ENCODE measurements at places on chromosomes 6 and 20. TPM values are rescaled to one million over a fixed set of nuclear protein-coding genes. Genes with fewer than 3 reads are reported as not detected.

DNA sequence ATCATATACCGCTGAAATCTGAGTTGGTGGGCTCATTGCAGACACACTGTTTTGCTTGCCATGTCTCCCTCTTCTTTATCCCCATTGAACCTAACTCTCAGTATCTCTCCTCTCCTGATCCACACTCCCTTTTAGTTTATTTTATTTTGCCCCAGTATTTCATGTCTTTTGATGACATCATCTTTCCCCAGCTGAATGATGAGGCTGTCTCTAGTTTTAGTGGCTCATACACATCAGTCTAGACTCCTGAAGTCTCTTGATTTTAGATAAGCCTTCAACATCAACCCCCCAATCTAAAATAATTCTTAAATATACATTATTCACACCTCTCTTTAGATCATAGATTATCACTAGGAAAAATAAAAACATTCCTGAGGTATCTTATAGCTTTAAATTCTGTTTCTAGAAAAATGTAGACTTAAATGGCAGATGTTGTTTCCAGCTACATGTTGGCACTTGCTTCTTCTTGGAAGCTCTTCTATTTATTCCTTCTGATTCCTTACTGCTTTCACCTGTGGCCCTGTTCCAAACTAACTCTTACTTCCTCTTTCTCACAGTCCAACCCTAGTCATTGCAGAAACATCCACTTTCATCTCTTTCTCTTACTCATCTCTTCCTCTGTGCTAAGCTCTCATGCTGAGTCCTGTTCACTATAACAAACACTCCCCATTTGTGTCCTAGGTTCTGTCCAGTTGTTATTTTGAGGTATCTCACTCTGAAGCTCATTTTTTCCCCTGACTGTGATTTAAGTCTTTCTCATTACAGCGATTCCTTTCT lies 191.9 kb upstream of the SLC35B3 start:
- DNase-seq, result no peak

Gene SLC17A9
- 64.7 TPM for total RNA-seq

Gene XKR7
- total RNA-seq, result not detected

GRCh38 chr20:53354314-53354713 lies 239.3 kb downstream of the ZNF217 start:
- DNase-seq, result no peak

GRCh38 chr6:747028-747427 lies 54.1 kb upstream of the EXOC2 start:
- DNase-seq, result no peak

DNA sequence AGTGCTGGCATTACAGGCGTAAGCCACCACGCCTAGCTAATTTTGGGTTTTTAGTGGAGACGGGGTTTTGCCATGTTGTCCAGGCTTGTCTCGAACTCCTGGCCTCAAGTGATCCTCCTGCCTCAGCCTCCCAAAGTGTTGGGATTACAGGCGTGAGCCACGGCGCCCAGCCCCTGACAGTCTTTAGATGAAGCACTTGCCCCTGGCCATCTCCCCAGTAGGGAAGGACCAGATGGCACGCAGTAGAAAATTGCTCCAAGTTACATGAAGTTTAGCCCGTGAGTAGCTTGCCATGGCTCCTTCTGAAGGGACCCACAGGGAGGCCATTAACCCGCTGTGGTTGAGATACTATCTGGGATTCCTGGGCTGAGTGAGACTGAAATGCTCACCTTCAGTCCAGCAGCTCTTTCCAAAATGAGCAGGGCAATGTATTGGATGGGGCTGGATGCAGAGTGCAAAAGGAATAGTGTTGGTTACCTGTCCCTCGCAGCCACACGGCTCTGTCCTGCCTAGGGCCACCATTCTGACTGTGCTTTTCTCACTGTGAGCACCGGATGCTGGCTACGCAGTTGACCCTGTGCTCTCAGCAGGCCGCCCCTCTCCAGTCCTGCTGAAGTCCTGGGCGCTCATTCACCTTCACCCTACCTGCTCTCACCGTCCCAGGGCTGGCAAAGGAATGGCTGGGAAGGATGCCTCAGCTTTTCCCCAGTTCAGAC lies 66.9 kb downstream of the EFCAB8 start:
- DNase-seq, result no peak

Gene F13A1
- not detected for total RNA-seq

Gene C6orf58
- total RNA-seq, result not detected

DNA sequence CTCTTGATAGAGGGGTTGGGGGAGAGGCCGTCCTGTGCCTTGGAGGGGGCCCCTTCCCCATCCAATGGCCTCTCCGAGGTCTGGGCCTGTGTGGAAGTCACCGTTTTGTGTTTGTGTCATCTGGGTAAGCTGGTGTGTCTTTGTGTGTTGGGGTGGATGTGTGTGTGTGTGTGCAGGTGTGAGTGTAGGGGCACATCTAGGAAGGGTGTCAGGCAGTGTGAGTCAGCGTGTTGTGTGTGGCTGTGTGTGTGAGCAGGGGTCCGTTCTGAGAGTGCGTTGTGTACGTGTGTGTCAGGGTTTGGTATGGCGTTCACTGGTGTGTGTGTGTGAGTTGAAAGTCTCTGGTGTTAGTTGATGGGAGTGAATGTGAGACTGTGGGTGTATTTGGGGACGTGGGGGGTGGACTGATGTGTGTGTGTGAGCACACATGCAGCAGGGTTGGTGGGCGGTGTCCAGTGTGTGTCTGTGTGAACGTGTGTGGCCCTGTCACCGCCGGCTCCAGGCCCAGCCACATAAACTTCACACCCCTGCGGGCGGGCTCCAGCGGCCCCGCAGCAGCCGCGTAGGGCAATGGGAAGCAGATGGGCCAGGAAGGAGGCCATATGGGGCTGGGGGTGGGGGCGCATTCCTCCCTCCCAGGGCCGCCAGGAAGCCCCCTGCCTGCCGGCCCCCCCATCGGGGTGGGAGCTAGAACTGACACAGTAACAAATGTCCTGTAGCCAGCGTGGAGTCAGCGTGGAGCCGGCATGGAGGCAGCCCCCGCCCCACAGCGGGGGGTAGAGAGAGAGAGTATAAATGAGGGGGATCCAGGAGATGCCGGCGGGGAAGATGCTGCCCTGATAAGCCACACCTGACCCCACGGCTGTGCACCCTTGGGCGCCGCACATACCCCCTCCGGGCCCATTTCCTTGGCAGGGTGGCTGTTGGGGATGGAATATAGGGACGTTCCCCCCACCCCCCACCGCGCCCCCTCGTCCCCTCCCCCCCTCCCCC lies 32.1 kb downstream of the SNAI1 start:
- no peak for DNase-seq

DNA sequence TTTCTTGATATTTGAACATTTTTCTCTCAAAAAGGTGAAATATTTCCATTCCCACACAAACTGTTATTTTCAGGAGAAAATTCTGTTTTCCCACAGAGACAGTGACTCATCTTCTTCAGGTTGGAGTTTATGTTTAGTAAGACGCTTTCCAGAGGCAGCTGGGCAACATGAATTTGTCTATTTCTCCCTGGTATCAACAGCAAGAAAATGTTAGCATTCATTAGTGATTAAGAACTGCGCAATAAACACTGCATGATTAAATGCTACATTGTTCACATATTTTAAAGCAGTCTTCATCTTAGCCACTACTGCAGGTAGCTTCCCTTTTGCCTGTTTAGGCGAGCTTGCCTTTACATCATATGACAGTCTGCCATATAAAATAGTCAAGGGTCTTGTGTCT lies 295.7 kb downstream of the C6orf118 start:
- no peak for DNase-seq

- DNase-seq, result peak; percentile 24
These were observed 56.2 kb upstream of the ARID1B start for GRCh38 chr6:156720691-156721685.

- no peak for DNase-seq
These were observed 166.8 kb downstream of the SAMD5 start for GRCh38 chr6:147675281-147675680.

DNA sequence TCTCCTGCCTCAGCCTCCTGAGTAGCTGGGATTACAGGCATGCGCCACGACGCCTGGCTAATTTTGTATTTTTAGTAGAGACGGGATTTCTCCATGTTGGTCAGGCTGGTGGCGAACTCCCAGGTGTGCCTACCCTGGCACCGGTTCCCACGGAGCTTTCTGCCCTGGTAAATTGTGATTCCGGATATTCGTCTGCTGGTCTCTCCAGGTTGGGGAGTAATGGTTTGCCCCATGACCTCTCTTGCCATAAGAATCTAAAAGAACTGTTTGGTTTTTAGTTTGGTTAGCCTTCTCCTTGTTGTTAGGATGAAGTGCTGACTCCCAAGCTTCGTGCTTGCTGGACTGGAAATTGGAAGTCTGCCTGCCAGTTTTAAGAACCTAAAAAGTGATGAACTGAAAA lies 223.8 kb downstream of the BCAS1 start:
- DNase-seq, result no peak

Gene NDRG3
- total RNA-seq, result 41.5 TPM

Gene CEP85L
- 0.29 TPM for total RNA-seq

- DNase-seq, result no peak
These were observed 57.9 kb upstream of the RCAN2 start for GRCh38 chr6:46549155-46549554.

GRCh38 chr6:1491025-1491424 lies 101.6 kb downstream of the FOXF2 start:
- no peak for DNase-seq

DNA sequence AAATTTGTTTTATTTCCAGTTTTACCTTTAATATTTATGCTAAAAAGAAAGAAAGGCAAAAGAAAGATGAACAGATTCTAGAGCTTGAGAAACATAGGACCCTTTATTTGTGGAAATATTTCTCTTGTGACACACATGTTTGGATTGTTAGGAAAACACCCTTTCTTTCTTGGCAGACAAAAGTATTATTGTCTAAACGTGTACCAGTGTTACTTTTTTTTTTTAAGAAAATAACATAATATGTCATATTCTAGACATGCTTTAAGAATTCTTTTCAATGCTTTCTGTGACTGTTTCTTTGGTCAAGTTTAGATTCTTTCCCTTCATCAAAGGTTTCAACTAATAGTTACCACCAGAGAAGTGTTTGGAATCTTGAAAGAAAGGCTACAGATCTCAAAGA lies 183.4 kb upstream of the CNR1 start:
- no peak for DNase-seq

DNA sequence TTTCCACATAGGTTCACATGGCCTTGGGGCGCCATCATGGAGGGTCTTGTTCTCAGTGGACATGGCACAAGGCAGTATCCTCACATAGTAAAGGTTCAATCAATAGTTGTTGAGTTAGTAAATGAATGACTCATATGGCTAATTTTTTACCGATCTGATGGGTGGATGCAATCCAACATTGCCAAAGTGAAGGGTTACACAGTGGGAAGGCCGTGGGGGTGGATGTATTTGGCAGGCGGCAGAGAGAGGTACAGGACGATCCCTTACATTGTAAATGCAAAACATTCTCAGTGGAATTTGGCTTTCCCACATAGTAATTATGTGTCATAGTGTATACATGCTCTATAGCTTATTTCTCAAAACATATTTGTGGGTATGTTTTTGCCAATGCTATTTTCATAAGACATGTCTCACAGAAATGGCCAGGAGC lies 21.0 kb upstream of the PDE7B start:
- DNase-seq, result no peak

DNA sequence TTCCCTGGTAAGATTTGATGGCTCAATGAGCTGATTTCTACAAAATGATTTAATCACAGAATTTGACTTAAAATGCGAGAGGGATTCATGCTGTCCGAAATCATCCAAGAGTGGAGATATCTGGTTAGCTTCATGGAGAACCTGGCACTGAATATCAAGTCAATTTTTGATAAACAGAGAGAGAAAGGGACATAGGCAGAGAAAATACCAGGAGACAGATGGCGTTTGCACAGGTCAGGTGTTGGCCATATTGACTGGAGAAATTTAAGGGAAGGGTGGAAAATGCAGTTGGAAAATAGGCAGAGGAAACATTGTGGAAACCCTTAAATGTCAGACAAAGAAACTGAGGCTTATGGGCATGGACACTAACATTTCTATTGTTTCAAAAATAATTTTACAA lies 47.0 kb downstream of the BCAS1 start:
- no peak for DNase-seq

GRCh38 chr20:59002388-59002787 lies 4.7 kb downstream of the CTSZ start:
- DNase-seq, result no peak

Gene PSMF1
- total RNA-seq, result 121 TPM

DNA sequence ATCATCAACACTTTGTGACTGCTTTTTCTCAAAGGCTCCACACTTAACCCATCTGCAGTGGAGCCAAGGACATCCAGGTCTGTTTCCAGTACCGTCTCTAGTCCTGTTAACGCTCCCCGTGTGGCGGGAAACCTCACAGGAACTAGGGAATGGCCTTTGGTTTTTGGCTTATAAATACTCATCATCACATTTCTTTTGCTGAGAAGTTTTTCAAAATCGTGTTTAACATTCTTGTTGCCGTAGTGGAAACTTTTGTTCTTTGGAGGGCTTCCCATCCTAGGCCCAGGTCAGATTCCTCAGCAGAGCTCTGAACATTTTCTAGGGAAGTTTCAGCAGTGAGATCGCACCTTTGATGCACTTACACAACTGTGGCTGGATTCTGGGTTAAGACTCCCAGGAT lies 24.6 kb downstream of the DAAM2 start:
- no peak for DNase-seq

DNA sequence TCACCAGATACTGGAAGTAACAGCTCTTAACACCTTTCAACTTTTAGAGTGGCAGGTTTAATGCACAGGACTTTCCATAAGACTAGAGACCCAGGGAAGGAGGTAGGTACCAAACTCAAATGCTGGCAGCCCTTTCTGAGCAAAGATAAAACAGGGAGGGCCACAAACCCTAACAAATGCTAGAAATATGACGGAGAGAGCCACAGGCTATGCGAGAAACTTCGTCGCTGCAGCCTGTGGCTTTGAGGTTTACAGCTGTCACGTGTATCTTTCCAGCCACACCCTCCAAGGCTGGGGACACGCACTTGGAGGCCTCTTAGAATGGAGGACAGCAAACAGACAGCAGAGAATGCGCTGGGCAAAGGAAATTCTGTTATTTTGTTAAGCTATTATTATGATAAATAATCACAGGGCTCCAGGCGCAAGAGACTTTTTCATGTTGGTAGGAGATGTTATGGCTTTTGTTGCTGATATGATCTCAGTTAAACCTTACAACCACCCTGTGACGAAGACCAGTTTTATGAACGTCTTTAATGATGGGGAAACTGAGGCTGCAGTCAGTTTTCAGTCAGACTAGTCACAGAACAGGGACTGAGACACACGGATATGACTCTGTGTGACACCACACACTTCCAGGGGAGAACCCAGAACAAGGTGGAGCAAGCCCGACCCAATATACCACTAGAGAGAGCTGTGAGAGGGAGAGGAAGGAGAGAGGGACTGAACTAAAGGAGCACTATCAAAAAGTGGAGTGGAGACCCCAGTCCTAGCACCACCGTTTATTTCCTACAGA lies 2.0 kb downstream of the TRAM2 start:
- DNase-seq, result peak; percentile 53

Gene ZC2HC1B
- not detected for total RNA-seq

Gene PTK6
- total RNA-seq, result 0.42 TPM

Gene IPCEF1
- 1.4 TPM for total RNA-seq

DNA sequence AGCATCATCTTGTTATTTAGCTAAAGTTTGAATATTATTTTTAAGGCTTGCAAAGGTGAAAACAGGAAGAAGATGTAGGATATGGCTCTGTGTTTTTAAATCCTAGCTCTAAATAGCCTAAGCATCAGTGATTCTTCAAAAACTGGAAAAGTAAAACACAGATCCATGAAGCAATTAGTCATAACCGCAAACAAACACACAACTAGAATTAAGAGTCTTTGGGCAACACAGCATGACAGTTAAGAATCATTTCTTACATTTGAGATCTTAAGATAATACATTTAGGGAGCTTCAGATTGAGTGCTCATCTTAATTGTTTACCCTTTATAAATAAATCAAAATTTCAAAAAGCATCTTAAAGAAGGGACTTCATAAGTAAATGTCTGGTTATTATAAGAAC lies 115.8 kb upstream of the MAP7 start:
- DNase-seq, result no peak

Gene MYLK2
- total RNA-seq, result 0.77 TPM

Gene TBX18
- total RNA-seq, result not detected
